ENCODE measurements at places on chromosomes 6 and 20.

GRCh38 chr6:100948381-100949133, 67.4 kb upstream of the ASCC3 start:
- DNase-seq, result peak; percentile 5

DNA sequence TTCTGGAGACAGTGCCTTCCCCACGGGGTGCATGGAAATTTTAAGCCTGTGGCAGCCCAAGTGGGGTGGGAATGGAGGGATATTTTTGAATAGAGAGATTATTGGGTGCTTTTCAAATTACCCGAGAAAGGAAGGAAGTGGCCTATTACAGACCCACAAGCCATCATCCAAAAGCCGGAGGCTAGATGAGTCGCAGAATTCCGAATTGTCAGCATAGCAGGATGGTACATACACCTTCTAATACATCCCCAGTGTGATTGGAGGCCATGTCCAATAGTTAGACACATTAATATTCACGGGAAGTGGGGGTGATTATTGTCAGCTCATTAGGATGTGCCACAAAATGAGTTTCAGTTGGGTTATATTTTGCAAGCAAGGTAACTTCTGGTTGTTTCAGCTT, 133.0 kb downstream of the FIG4 start:
- no peak for DNase-seq

- DNase-seq, result no peak
These were observed 96.9 kb downstream of the MTHFD1L start for GRCh38 chr6:150962436-150962835.

GRCh38 chr6:34938268-34938667, 49.2 kb downstream of the ANKS1A start:
- no peak for DNase-seq

DNA sequence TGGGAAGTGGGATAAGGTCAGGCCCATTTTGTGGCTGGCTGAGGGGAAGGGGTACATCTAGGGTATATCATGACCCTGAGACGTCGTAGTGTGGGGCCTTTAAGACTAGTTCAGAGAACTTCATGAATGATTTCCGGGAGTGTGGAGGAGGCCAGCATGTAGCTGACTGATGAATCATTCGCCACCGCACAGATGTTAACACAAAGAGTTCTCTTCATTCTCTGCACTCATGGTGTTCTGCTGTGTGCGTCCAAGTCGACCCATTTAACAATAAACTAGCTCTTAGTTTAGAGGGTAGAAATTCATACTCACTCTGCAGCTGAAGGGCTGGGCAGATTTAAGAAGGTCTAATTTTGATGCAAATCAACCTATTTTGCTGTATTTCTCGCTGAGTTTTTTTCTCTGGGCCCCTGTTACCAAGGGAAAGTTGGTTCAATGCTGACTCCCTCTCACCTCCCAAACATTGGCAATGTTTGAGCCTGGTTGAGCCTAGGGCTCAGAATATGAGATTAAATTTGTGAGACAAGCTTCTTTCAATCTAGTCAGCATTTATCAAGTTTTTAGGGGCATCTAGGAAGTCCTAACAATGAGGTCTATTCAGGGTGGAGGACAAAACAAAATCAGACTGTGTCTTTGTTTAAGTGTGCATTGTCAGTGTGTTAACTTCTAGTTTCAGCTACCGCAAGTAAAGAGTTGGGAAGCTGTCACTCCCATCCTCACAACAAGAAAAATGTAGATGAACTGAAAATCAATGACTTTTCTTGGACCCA, 106.8 kb upstream of the CBLN4 start:
- no peak for DNase-seq

GRCh38 chr6:34525431-34526175, 30.5 kb downstream of the SPDEF start:
- no peak for DNase-seq

- DNase-seq, result no peak
These were observed 1.5 kb upstream of the NINL start for GRCh38 chr20:25586877-25587276.

Data from GM04503 (cell line).